ENCODE measurements at places on chromosomes 2 and 18. TPM values are rescaled to one million over a fixed set of nuclear protein-coding genes. Genes with fewer than 3 reads are reported as not detected.

- DNase-seq = no peak
These were observed 45.2 kb downstream of the CYP1B1 start for GRCh38 chr2:38030635-38031355.

DNA sequence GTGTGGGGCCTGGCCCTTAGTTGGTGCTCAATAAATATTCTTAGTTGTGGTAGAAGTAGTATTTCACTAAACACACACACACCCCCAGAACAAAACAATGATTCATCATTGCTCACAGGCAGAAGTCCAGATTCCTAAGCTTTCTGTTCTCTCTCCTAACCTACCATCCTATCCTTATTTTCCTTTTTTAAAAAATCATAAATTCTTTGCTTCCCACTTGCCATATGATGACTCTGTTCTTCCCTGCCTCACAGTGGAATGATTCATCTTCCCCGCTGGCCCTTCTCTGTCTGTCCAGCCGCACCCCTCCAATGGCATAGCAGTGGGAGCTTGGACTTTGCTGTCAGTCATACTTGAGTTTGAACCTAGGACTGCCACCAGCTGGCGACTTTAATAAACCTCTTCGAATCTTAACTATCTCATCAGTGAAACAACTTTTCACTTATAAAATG is 5.2 kb downstream of the EML6 start:
- DNase-seq = no peak

- DNase-seq = no peak
These were observed 17.3 kb downstream of the LYPD6B start for GRCh38 chr2:149055751-149056150.

The REG1B gene
- polyA plus RNA-seq = not detected

All from GM12878 (cell line).